ENCODE measurements at places on chromosomes 7 and 10. TPM values are rescaled to one million over a fixed set of nuclear protein-coding genes. Genes with fewer than 3 reads are reported as not detected.

Gene LDB3
- total RNA-seq, result 208 TPM

DNA sequence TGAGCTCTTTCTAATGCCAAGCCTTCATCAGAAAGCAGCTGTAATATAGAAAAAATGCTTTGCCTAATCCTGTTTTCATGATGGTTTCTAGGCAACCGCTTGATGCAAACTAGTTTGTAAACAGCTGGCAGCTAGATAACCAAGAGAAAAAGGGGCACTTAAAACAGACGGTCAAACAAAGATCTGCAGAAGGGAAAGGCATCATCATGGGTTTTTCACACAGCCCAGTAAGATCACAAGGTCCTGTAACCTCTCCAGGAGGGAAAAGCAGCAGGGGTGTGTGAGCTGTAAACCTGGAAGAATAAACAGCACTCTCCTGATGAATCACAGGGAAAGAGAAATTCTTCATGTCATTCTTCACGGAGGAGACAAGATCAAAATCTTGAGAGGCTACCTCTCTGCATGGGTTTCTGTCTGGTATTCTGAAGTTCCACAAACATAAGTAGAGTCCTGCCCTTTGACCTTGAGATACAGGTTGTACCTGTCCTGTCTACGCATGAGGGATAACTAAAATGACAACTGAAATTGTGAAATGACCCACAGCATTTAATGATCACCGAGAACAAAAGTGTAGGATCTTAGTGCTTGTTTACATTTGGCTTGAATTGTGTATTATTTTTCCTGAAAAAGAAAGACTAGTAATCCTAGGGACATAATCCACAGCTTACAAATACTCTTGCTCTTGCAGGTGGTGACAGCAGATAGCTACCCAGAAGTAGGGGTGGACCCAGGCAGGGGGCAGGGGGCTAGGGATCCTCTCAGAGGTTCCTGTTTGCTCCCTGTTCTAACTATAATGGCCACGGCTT lies 48.0 kb downstream of the CREB3L2 start:
- H3K36me3 ChIP-seq, result peaks cover 6% of the 10 kb centered on the region
- peak; percentile 90 for DNase-seq
- peaks cover 31% of the 10 kb centered on the region for H3K4me1 ChIP-seq
- no peaks in the 10 kb centered on the region for H3K27me3 ChIP-seq

DNA sequence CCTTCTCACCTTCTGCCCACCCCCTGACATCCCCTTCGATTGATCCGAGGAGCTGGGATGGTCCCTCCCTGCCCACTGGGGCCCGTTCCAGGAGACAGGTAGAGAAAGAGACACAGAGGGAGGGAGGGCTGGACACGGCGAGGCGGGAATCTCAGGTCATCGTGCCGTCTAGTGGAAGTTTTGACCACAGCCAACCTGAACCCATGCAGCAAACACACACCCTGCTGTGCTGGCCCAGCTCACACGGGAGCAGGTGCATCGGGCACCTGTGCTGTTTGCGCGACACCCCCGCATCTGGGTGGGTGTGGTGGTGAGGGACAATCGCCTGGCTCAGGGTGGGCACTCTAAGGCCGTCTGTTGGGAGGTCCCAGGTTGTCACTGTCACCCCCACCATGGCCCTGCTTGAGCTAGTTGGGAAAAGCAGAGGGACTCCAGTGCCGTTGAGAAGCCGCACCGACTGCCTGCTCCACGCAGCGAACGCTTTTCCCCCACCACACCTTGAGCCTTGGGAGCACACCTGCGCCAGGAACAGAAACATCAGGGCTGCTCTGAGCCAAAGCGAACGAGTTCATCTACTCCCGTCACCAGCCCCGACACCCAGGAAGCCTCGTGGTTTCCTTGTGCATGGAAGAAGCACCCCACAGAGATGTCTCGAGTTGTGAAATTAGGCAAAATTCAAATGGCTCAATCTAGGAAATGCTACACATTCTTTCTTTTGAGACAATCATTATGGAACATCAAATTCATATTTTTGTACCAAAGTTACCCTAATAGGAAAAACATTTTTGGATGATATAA lies 285.8 kb downstream of the DNAJB6 start:
- no peak overlapping the region for H3K4me3 ChIP-seq
- H3K27ac ChIP-seq, result no peak overlapping the region
- DNase-seq, result no peak
- no peaks in the 10 kb centered on the region for H3K36me3 ChIP-seq
- peaks cover 9% of the 10 kb centered on the region for H3K27me3 ChIP-seq
- H3K4me1 ChIP-seq, result no peaks in the 10 kb centered on the region

DNA sequence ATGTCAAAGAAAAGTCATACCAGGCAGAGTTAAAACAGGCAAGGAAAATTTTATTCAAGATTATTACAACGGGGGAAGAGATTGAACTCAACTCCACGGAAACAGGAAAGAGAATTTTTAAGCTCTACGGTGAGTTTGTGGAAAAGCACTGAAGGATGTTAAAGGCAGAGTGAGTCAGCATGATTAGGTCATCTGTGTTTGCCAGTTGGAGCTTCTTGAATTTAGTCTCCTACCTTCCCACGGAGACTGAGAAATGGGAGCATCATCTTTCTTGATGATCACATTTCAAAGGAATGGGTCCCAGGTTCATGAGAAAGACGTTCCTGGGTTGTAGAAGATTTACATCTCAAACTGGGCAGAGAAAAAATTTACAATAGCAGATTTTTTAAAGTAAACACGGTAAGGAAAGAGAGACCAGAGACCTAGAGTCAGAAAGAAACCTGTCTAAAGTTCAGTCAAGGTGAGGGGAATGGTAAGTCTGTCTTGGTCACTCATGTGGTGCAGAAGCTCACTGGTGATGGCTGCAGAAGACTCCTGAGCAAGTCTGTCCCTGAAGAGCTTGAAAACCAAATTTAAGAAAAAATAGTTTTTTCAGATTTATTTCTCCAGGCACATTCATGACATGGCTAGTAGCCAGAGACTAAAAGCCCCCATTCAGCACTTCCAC lies 516.9 kb upstream of the LRRN3 start:
- H3K4me3 ChIP-seq, result no peak overlapping the region
- no peaks in the 10 kb centered on the region for H3K4me1 ChIP-seq
- no peak overlapping the region for H3K27ac ChIP-seq
- peak; percentile 14 for DNase-seq

GRCh38 chr7:13682626-13683025 lies 306.8 kb downstream of the ETV1 start:
- H3K27me3 ChIP-seq, result no peaks in the 10 kb centered on the region
- H3K27ac ChIP-seq, result no peak overlapping the region
- H3K36me3 ChIP-seq, result no peaks in the 10 kb centered on the region
- H3K4me1 ChIP-seq, result no peaks in the 10 kb centered on the region
- DNase-seq, result no peak
- no peak overlapping the region for H3K4me3 ChIP-seq

Measured in muscle of leg (tissue), 16 donors.